ENCODE measurements at places on chromosomes 3 and 15. TPM values are rescaled to one million over a fixed set of nuclear protein-coding genes. Genes with fewer than 3 reads are reported as not detected.

DNA sequence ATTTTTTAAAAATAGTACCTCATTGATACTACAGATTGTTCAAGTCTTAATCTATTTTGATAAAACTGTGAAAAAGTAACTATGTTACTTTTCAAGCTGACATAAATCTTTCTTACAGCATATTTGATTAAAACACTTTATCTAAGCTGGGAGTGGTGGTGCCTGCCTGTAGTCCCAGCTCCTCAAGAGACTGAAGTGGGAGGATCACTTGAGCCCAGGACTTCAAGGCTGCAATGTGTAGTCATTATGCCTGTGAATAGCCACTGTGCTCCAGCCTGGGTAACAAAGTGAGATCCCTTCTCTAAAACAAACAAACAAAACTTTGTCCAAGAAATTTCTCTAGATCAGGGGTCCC lies 59.6 kb upstream of the NEDD4 start:
- no peak for DNase-seq

DNA sequence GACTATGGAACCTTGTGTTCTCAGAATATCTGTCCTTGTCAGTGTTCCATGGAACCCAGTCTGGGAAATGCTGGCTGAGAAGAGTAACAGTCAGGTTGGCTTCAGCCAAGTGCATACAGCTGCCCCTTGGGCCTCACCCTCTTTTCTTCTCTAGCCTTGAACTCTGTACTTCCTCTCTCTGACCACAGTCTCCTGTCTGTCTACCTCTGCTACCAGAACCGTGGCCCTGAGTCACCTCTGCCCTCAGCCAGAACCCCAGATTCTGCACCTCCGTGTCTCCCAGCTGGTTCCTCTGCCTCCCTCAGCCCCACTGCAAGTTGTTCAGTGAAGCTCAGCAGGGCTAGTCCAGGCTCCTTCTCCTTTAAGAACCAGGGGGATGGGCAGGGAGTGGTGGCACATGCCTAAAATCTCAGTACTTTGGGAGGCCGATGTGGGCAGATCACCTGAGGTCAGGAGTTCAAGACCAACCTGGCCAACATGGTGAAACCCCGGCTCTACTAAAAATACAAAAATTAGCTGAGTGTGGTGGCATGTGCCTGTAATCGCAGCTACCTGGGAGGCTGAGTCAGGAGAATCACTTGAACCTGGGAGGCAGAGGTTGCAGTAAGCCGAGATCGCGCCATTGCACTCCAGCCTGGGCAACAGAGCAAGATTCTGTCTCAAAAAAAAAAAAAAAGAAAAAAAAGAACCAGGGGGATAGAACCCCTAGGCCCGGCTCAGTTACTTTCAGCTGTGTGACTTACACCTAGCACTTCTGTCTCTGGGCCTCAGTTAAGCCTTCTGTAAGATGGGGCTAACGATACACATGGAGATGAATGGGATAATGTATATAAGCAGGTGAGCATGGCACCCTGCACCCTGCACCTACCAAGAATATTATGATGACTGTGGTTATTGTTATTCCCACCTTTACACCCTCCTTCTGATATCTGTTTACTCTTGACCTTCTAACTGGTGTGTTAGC lies 24.3 kb upstream of the TATDN2 start:
- no peak for DNase-seq

GRCh38 chr15:42100021-42100800 lies 5.8 kb upstream of the PLA2G4D start:
- DNase-seq = no peak

The SMCO1 gene
- total RNA-seq = not detected

The CD80 gene
- total RNA-seq = not detected

The GALNT15 gene
- 75.3 TPM for total RNA-seq

Measured in lower leg skin (tissue), 4 donors.